ENCODE measurements at places on chromosomes 11 and 22.

DNA sequence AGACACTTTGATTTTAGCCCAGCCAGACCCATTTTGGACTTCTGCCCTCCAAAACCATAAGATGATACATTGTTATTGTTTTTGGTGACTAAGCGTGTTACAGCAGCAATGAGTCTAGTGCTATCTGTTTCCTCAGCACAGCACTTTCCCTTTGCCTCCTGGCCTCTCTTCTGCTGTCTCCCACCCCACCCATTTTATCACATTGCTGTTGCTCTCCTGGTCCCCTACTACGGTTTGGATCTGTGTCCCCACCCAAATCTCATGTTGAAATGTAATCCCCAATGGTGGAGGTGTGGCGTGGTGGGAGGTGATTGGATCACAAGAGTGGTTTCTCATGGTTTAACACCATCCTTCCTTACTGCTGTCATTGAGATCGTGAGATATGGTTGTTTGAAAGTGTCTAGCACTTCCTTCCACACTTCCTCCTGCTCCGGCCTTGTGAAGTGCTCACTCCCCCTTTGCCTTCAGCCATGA is 59.8 kb upstream of the CD82 start:
- no peak for DNase-seq

DNA sequence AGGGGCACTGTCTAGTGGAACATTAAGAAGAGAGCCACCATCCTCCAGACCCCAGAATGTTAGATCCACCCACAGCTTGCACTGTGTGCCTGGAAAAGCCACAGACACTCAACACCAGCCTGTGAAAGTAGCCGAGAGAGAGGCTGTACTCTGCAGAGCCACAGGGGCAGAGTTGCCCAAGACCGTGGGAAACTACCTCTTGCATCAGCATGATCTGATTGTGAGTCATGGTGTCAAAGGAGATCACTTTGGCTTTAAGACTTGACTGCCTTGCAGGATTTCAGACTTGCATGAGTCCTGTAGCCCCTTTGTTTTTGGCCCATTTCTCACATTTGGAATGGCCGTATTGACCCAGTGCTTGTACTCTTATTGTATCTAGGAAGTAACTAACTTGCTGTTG is 115.9 kb upstream of the CCDC179 start:
- no peak for DNase-seq

DNA sequence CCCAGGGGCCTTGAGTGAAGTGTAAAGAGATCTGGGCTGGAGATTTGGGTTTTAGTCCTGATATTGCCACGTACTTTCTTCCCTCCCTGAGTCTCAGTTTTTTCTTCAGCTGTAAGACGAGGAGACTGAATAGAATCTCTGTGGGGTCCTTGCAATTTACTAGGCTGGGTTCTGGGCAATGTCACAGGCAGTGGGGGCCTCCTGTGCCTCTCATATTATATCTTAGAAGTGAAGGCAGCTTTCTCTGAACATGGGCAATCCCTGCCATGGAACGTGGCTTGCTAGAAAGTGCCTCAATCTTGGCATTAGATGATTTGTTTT is 62.0 kb upstream of the PTPRJ start:
- no peak for DNase-seq

GRCh38 chr11:105718641-105719040 is 108.8 kb downstream of the GRIA4 start:
- no peak for DNase-seq

DNA sequence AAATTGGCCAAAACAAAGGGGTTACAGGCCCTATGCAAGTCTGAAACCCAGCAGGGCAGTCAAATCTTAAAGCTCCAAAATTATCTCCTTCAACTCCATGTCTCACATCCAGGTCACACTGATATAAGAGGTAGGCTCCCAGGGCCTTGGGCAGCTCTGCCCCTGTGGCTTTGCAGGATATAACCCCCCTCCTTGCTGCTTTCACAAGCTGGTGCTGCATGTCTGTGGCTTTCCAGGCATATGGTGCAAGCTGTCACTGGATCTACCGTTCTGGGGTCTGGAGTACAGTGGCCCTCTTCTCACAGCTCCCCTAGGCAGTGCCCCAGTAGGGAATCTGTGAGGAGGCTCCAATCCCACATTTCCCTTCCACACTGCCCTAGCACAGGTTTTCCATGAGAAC is 519.6 kb downstream of the ETS1 start:
- no peak for DNase-seq
